ENCODE measurements at places on chromosomes 16 and 17.

GRCh38 chr16:82302042-82302727 lies 132.2 kb upstream of the MPHOSPH6 start:
- no peak for DNase-seq

DNA sequence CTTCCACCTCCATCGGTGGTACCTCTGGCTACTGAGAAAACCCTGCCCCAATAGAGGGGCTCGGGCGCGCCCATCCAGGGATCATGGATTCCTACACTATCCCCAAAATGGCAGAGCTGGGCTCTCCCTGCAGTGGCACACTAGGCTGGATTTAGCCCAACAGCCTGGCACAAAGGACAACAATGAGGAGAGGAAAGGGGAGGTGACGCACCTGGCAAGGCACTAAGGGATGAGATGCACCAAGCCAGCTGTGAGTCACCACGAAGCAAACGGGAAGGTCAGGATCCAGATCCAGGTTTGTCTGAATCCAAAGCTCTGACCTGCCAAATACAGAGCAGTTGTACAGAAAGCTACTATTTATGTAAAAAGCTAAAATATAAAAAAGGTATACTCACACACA lies 18.1 kb downstream of the UBE2O start:
- no peak for DNase-seq

- DNase-seq: peak; percentile 62
These were observed 805 bp upstream of the C16orf95 start for GRCh38 chr16:87317750-87318644.

- DNase-seq: no peak
These were observed 14.6 kb downstream of the BBS2 start for GRCh38 chr16:56505181-56505580.

DNA sequence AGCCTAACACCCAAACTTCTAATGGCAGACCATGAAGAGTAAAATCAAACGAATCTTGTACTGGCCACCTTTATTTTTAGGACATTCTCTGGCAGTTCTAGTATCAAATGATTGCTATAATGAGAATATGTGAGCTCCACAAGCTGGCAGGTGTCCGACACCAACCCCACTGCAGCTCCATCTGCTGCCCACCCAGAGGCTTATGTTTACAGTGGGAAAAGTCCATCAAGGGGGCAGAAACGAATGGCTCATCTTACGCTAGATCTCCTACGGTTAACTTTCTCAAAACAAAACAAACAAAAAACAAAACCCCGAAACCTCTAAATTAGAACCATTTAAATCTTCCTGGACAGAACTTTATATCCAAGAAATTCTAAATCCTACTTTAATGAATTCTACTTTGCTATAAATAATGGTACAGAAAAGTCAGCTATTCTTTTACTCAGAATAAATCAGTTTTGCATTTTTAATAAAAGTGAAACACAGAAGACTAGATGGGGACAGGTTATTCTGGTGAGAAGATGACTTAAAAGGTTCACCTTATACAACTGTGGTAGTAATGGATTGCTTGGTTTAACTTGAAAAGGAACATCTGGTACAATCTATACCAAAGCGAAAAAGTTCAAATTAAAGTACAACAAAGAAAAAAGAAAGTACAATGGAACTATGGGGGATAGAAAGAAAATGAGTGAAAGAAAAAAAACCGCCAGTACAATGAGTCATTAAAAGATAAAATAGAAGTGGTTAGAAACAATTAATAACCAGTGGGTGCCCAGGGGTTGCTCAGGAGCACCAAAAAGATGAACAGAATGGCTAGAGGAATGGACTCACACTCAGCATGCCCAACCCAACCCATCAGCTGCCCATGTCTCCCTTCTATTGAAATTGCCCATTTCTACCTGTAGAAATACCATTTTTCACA lies 40.2 kb downstream of the GRB2 start:
- DNase-seq: no peak

GRCh38 chr17:11557727-11558452 lies 40.4 kb upstream of the DNAH9 start:
- DNase-seq: no peak

GRCh38 chr16:13322336-13322735 lies 420.9 kb downstream of the SHISA9 start:
- peak; percentile 38 for DNase-seq

DNA sequence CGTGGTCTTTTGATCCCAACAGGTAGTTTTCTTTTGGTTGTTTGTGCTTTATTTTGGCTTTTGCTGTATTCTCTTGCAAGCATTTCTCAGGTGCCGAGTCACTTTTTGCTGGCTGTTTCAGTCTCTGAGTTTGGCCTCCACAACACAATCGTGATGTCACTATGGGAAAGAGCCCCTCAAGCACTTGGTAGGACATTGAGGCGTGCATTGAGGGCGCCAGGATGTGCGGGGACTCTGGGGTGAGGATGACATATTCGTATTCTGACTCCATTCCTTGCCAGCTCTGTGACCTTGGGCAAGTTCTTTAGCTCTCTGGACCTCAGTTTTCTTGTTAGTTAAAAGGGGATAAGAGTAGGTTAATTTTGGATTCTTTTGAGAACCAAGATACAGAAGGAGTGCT lies 13.0 kb downstream of the KSR1 start:
- DNase-seq: no peak

- DNase-seq: no peak
These were observed 312.2 kb downstream of the RBFOX1 start for GRCh38 chr16:7644811-7645210.

GRCh38 chr17:1104222-1104621 lies 75.6 kb downstream of the ABR start:
- DNase-seq: no peak

- DNase-seq: no peak
These were observed 317.7 kb downstream of the MAF start for GRCh38 chr16:79282806-79283205.

- no peak for DNase-seq
These were observed 23.1 kb downstream of the MMP15 start for GRCh38 chr16:58048494-58049231.

- DNase-seq: no peak
These were observed 42.9 kb upstream of the IRF8 start for GRCh38 chr16:85856079-85856478.

GRCh38 chr17:50316016-50316587 lies 29.8 kb upstream of the XYLT2 start:
- DNase-seq: no peak

- no peak for DNase-seq
These were observed 75.9 kb downstream of the PGS1 start for GRCh38 chr17:78454346-78454745.

Data from GM13976 (cell line).